ENCODE measurements at places on chromosomes 6 and 20.

DNA sequence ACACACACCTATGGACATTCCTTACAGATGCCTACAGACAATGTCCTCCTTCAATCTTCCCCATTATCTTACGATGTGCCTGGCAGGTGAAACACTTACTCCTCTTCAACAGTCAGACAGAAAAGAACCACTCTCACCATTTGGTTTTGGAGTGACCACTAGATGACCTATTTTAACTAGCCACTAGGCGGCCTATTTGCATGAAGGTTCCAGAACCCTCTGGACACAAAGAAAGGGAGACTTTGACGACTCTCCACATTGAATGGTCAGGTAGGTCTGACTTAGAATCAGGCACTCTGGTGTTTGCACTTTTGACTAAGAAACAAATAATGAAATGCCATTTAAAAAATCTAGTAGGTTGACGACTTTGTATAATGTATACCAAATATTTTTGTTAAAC, 42.0 kb downstream of the PNLDC1 start:
- DNase-seq = no peak

DNA sequence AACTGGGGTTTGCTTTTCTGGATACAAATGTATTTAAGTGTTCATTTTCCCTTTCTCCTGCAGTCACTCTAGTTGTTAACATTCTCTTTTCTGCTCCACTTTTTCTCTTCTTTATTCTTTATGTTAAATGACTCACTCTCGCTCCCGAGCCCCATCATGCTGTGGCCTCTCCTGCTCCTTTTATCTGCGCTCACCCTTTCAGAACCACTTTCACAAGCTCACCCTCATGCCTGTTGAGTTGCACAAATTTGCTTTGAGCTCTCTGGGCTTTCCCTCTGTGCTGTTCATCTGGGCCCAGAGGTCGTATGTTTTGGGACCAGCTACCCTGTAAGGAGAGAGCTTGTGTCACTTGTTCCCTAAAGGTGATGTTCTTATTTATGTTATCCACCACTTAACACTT, 98.1 kb upstream of the ASCC3 start:
- DNase-seq = no peak

GRCh38 chr6:31620586-31621319, at the start of gene PRRC2A:
PRRC2A (plus strand) TSS chr6:31620715; CDS start chr6:31622790, 2,075 bp downstream.
- DNase-seq = peak; percentile 83

GRCh38 chr20:10671919-10672623, 1.7 kb downstream of the JAG1 start:
- DNase-seq = no peak

GRCh38 chr6:14079433-14079832, 38.1 kb upstream of the CD83 start:
- DNase-seq = peak; percentile 17

- peak; percentile 55 for DNase-seq
Measured at GRCh38 chr6:125700581-125701353, 48.7 kb upstream of the HEY2 start.

DNA sequence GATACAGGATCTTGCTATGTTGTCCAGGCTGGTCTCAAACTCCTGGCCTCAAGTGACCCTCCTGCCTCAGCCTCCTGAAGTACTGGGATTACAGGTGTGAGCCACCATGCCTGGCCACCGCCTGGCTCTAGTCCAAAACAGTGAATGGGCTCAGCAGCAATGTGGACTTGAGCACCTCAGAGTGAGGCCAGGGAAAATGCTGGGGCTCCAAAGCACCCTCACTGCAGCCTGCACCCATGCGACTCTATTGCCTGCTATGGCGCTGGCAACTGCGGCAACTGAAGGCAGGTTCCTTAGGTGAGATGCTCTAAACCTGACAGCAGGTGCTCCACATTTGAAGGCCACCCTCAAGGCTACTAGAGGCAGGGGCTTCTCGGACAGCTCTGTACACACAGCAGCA, 26.5 kb downstream of the MAP1LC3A start:
- DNase-seq = no peak

All from amygdala (tissue), 56 donors.